ENCODE measurements at places on chromosomes 3 and 15.

GRCh38 chr3:186815435-186815834 is 9.2 kb upstream of the RFC4 start:
- DNase-seq: no peak

DNA sequence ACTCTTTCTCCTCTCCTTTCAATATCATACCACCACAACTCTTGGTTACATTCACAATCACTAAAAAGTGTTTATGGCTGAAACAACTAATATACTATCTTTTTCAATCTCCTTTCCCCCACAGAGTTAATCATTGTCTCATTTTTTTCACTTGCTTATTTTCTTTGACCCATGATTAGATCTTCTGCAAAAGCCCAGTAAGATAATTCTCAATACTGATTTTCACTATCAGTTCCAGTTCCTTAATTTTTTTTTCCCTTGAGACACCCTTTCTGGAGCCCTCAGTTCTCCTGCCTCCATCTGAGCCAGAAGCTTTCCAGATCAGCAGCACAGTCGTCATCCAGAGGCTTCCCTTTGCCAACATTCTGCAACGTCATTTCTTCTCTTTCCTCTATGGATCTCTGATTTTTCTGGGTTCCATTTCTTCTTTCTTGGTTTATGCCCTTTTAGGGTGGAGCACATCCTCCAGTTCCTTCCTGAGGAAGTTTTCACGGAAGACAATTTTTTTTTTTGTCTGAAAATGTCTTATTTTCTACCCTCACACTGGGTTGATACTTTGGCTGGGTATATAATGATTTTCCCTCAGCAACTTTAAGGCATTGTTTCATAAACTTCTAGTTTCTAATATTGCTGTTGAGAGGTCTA is 88.7 kb upstream of the C15orf39 start:
- DNase-seq: no peak

DNA sequence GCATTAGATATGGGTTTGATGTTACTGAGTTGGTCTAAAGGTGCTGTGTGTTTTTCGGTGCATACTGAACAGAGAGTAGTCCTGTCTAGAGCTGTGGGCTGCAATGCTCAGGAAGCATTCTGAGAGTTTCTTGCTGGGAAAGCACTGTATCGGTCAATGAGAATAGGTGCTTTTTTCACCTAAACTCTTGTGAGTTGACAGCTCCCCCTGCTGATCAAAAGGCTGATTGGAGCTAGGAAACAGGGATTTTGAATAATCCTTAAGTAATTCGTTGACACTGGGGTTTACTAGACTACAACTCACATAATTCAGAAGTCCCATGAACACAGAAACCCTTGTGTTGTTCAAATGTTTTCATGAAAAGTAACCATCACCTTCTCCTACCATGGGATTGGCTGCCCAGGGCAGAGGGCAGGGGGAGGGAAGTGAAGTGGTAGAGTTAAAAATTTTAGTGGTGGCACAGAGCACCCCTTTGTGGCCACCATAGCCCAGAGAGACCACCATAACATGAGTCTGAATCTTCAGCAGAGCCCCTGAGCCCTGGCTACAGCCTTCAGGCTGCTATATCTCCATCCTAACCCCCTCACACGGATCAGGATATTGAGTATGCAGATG is 13.0 kb upstream of the MANF start:
- DNase-seq: peak; percentile 72

GRCh38 chr3:48352546-48352945 is 19.1 kb upstream of the SPINK8 start:
- DNase-seq: no peak

DNA sequence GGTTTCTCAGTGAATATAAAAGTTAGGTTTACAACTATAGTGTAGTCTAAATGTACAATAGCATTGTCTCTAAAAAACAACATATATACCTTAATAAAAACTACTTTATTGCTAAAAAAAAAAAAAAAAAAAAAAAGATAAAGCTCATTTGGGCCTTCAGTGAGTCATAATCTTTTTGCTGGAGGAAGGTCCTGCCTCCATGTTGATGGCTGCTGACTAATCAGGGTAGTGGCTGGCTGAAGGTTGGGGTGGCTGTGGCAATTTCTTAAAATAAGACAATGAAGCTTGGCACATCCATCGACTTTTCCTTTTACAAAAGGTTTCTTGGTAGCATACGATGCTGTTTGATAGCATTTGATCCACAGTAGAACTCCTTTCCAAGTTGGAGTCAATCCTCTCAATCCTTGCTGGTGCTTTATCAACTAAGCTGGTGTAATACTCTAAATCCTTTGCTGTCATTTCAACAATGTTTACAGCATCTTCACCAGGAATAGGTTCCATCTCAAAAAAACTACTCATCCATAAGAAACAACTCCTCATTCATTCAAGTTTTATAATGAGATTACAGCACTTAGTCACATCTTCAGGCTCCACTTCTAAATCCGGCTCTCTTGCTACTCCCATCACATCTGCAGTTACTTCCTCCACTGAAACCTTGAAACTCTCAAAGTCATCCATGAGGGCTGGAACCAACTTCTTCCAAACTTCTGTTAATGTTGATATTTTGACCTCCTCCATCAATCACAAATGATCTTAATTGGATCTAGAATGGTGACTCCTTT is 13.3 kb downstream of the ZNF280D start:
- no peak for DNase-seq

- DNase-seq: no peak
These were observed 119.8 kb upstream of the TLE3 start for GRCh38 chr15:70217226-70218160.

DNA sequence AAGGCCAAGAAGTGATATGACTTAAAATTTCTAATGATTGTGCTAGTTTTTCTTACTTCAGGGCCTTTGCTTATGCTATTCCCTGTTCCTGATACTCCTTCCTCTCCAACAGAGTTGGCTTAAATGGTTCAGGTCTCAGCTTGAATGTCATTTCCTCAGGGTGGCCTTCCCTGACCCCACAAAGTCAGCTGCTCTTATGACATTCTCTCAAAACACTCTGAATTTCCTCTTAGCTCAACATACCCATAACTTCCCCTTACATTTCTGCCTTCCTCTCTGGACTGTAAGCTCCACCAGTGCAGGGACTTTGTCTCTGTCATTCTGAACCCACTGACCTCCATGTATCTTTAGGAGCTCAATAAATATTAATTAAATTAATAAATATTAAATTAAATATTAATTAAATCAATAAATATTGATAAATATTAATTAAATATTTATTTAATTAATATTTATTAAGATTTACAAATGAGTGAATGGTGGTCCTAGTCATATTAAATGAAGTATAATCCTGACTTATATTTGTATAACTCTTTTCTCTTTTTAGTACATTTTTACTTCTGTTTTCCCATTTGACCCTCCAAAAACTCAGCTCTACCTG is 17.9 kb upstream of the TMCC1 start:
- DNase-seq: no peak
